ENCODE measurements at places on chromosomes 1 and 21.

GRCh38 chr1:67612788-67613241 is 72.2 kb upstream of the GADD45A start:
- DNase-seq, result no peak
- H3K27ac ChIP-seq, result no peak overlapping the region
- H3K4me1 ChIP-seq, result peaks cover 1% of the 10 kb centered on the region
- no peaks in the 10 kb centered on the region for H3K36me3 ChIP-seq
- H3K4me3 ChIP-seq, result no peak overlapping the region

DNA sequence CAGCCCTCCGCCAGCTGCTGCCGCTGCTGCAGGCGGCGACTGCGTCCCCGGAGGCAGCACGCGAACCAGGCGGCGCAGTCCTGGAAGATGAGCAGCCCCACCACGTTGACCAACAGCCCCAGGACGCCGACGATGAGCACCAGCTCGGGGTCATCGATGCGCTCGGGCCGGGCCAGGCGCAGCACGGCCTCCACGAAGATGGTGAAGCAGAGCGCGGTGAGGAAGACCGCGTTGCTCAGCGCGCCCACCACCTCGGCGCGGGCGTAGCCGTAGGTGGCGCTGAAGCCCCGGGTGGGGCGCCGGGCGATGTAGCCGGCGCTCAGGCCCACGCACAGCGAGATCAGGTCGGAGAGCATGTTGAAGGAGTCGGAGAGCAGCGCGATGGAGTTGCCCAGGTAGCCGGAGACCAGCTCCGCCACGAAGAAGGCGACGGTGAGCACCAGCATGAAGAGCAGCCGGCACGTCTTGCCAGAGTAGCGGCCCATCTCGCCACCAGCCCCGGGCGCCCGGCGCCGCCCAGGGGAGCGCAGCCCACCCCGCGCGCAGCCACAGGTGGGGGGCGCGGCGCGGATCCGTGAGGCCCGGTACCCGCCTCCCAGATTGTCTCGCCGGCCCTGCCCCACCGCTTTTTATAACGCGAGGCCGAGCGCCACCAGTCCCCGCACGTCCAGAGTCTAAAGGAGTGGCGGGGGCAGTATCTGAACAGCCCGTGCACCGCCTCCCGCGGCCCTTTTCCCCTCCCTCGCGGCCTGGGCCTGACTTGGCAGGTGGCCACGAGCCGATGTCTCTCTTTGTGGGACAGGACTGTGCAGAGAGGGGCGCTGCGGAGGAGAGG is at the start of gene SLC30A10:
SLC30A10 (minus strand) TSS at position 602 of the 835 bp plus-strand sequence; CDS start at position 485, 117 bp downstream.
- peaks cover 12% of the 10 kb centered on the region for H3K4me1 ChIP-seq
- no peak for DNase-seq
- peak within 1 kb of the TSS; percentile 83 for H3K4me3 ChIP-seq
- peaks cover 38% of the 10 kb centered on the region for H3K27me3 ChIP-seq
- H3K36me3 ChIP-seq, result no peaks in the 10 kb centered on the region

- no peak for DNase-seq
- H3K4me1 ChIP-seq, result peaks cover 51% of the 10 kb centered on the region
- H3K4me3 ChIP-seq, result no peak overlapping the region
These were observed 206.6 kb downstream of the HIVEP3 start for GRCh38 chr1:41712081-41712480.

DNA sequence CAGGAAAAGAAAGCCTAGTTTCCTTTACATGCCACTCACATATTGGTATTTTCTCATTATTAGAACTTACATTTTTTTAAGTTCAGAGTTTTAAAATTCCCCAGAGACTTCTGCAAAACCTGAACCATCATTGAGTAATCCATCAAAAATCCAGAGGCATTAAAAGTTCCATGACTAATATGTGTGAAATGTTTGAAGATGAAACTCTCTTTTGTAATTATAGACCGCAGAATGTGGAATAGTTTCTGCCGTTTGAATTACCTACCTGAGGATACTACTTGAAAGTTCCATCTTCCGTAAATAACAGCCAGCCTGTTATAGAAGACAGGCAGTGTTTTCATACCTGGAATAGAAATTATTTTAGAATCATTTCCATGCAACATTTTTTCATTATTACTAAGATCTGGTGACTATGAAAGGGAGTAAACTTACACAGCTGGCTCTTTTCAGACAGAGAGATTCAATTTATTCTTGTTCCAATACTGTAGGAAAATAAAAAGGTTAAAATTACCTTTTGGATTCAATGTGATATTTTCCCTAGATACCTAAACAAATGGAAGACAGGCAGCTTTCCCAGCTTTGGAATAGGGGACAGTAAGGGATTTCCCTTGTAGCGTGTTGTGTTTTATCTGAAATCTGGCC is 131.4 kb downstream of the ST6GALNAC5 start:
- H3K36me3 ChIP-seq, result no peaks in the 10 kb centered on the region
- H3K4me3 ChIP-seq, result no peak overlapping the region
- H3K27ac ChIP-seq, result no peak overlapping the region
- no peaks in the 10 kb centered on the region for H3K4me1 ChIP-seq
- no peaks in the 10 kb centered on the region for H3K27me3 ChIP-seq

DNA sequence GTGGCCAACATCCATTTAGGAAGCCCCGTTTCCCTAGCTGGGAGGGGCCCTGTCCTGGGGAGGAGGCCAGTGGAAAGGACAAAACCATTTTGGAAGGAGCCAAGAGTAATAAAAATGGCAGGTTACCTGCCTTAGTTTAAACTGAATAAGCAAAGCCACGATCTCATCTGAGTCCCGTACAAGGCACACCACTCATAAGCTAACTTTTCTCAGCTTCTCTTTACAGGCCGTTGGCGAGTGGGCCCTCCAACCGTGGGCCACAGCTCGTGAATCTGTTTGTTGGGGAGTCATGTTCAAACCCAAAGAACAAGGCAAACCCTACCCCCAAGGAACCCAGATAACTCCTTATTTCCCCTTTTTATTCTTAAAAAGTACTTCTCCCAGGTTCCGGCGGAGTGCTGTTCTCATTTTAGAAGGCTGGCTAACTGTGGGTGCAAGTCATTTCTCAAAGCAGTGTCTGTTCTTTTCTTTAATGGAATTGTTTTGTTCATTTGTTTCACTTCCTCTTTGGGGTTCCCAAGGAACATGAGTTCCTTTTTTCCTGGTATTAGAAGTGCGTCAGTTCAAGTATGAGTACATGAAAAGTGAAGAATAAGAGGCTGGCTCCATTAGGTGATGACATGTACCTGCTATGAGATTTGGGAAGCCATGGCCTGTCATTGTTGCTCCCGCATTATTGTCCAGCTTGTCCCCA is 89.0 kb downstream of the PSMG1 start:
- H3K4me3 ChIP-seq, result peak overlapping the region; percentile 53
- DNase-seq, result peak; percentile 24
- no peaks in the 10 kb centered on the region for H3K27me3 ChIP-seq

DNA sequence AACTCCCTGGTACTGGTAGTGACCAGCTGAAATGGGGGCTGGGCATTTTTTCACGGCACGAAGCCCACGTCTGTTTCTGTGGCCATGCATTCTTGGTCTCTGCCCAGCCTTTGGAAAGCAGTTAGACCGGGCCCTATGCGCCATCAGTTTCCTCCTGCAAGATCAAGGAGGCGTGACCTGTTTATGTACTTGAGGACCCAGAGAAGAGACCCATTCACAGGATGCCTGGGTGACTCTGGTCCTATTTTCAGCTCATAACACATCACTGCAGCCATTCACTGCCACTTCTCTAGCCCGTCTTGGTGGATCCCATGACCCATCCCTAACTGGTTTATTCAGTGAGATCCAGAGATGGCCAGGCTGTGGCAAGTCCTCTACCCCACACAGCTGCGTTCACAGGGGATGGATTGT is 70.4 kb downstream of the SPSB1 start:
- H3K27me3 ChIP-seq, result no peaks in the 10 kb centered on the region
- peaks cover 7% of the 10 kb centered on the region for H3K36me3 ChIP-seq
- no peak overlapping the region for H3K4me3 ChIP-seq
- peak overlapping the region; percentile 74 for H3K27ac ChIP-seq

GRCh38 chr1:199811163-199811562 is 216.3 kb upstream of the NR5A2 start:
- no peaks in the 10 kb centered on the region for H3K36me3 ChIP-seq
- H3K4me1 ChIP-seq, result no peaks in the 10 kb centered on the region
- H3K27me3 ChIP-seq, result peaks cover 9% of the 10 kb centered on the region
- H3K4me3 ChIP-seq, result no peak overlapping the region
- DNase-seq, result no peak

GRCh38 chr21:27024971-27025370 is 58.1 kb upstream of the ADAMTS5 start:
- no peak overlapping the region for H3K27ac ChIP-seq
- H3K4me1 ChIP-seq, result no peaks in the 10 kb centered on the region
- H3K27me3 ChIP-seq, result no peaks in the 10 kb centered on the region
- no peak overlapping the region for H3K4me3 ChIP-seq
- no peaks in the 10 kb centered on the region for H3K36me3 ChIP-seq

DNA sequence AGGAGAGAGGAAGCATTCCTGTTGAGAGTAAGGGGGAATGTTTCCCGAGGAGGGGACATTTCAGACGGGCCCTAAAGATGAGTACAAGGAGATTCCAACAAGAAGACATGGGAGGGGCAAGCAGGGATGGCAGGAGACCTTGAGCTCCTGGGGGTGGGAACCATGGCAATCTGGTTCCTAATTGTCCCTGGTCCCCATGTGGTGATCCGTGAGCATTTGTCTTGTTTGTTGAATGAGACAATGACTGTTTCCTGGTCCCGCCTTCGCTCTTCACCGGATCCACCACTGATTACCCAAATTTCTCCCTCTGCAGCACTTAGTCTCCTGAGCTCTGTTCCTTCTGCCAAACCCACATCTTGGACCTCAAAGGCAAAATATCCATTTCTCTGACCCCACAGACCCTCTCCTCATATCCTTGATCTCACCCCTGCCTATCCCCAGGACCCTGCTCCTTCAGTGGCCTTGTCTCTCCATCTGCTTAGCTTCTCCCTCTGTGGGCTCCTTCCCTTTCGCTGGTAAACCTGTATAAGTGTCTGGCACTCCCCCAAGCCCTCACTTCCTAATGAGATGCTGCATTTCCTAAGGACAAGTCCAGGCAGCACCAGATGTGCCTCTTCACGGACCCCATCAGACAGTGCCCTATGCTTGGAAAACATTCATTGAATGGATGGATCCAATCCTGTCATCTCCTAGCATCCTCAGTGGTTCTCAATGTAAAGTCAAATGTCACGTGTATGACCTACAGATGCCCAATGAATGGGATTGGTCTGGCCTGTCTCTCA is 8.3 kb upstream of the CSF1 start:
- DNase-seq, result no peak
- H3K4me3 ChIP-seq, result no peak overlapping the region
- peaks cover 51% of the 10 kb centered on the region for H3K4me1 ChIP-seq
- H3K27ac ChIP-seq, result no peak overlapping the region
- H3K36me3 ChIP-seq, result peaks cover 6% of the 10 kb centered on the region

DNA sequence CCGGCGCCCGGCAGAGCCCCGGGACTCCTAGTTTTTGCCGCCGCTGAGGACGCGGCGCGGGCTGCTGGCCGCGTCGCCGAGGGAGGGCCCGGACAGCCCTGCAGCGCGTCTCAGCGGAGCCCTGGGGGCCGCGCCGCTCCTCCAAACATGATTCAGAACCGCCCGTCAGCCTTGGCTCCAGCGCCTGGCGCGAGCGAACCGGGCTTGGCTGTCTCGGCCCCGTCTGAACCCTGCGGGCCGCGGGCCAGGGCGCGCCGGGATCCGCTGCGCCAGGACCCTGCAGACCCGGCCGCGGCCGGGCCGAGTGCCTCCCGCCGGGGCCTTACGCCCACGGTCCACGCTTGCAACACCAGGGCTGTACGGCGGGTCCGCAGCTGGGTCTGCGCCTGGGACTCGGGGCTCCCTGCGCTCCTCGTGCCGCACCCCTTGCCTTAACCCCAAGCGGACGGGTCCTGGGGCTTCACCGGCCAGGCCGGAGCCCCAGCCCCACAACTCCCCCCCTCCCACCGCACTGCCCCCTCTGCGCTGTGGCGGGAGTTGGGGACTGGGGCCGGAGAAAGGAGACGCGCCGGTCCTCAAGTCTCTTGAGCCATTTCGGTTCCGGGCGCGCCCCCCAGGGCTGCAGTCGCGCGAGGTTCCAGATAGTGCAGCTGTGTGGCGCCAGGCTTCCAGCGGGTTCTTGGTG is 48.4 kb upstream of the CD34 start:
- H3K27ac ChIP-seq, result peak overlapping the region; percentile 69
- peaks cover 17% of the 10 kb centered on the region for H3K4me1 ChIP-seq
- H3K27me3 ChIP-seq, result peaks cover 67% of the 10 kb centered on the region
- H3K36me3 ChIP-seq, result peaks cover 4% of the 10 kb centered on the region
- DNase-seq, result no peak

DNA sequence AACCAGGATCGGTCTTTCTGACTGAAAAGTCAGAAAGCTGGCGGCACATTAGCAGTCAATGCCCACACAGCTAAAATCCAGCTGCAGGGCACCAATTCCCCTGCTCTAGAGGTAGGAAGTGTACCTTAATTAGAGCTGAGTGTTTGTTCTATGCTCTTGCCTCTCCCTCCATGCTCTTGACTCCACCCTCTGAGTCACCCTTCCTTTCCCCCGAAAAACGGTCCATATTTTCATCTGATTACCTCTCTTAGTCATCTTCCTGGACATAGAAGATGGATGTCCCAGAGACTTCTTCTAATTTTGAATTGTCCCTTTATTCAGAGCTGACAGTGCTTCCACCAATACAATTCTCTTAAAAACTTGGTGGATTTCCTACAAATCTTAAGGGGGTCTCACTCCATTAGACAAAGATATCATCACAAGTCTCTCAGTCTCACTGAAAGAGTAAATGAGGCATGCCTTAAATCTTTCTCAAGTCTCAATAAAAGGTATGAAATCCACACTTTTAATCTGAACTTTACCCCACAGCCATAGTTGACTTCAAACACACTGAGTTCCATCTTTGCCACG is 44.1 kb upstream of the SLC19A1 start:
- H3K27me3 ChIP-seq, result peaks cover 50% of the 10 kb centered on the region
- no peak overlapping the region for H3K4me3 ChIP-seq
- no peaks in the 10 kb centered on the region for H3K4me1 ChIP-seq
- H3K36me3 ChIP-seq, result peaks cover 15% of the 10 kb centered on the region

GRCh38 chr1:32361674-32362473 is 411 bp downstream of the FAM229A start:
- peaks cover 40% of the 10 kb centered on the region for H3K36me3 ChIP-seq
- peaks cover 26% of the 10 kb centered on the region for H3K4me1 ChIP-seq
- H3K4me3 ChIP-seq, result peak overlapping the region; percentile 73
- no peaks in the 10 kb centered on the region for H3K27me3 ChIP-seq
- peak overlapping the region; percentile 87 for H3K27ac ChIP-seq

DNA sequence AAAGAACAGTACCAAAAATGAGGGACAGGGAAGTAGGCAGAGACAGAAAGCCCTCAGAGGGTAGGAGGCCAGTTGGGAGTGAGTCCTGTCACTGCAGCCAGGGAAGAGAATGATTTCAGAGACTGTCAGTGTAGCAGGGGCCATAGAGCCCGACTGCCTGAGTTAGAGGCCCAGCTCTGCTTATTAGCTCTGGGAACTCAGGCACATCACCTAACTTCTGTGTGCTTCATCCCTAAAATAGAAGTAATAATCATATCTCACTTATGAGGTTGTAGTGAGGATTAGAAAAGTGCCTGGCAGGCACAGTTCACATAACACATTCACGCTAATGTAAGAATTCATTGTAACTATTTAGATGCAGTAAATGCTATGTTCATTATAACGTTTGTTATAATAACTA is 18.3 kb downstream of the NPL start:
- no peak for DNase-seq
- H3K4me1 ChIP-seq, result no peaks in the 10 kb centered on the region
- no peaks in the 10 kb centered on the region for H3K27me3 ChIP-seq
- no peak overlapping the region for H3K4me3 ChIP-seq
- H3K27ac ChIP-seq, result no peak overlapping the region
